ENCODE measurements at places on chromosomes 16 and 17. TPM values are rescaled to one million over a fixed set of nuclear protein-coding genes. Genes with fewer than 3 reads are reported as not detected.

DNA sequence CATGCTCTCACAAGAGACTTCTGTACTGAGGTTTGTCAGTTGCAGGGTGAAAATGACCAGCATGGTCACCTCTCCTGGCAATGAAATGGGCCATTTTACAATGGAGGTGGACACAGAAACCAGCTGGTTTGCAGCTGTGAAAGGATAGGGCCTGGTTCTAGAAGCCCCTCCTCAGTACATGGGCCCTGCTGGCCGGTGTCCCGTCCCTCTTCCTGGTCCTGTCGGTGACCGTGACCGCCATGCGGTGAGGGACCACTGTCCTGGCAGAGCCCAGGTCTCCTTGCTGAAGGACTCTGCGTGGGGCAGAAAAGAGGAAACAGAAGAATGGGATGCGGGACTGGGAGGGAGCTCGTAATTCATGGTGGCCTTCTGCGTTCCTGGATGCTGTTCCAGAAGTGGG lies 76.0 kb upstream of the ZNF423 start:
- no peak for DNase-seq

DNA sequence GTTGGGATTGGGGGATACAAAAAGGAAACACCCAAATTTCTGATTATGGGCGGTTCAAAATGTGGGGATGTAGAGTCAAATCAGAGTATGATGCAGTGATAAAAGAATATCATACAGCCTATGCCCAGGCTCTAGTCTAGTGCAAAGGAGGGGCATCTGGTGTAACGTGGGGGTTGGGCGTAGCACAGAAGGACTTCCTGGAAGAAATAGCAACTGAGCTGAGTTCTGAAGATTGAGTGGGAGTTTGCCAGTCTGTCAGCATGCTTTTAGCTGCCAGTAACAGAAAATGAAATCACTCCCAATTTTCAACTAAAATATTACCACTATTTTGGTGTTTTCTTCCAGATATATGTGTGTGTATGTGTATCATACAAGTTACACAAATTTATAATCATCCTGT lies 196.9 kb downstream of the SPECC1 start:
- no peak for DNase-seq

DNA sequence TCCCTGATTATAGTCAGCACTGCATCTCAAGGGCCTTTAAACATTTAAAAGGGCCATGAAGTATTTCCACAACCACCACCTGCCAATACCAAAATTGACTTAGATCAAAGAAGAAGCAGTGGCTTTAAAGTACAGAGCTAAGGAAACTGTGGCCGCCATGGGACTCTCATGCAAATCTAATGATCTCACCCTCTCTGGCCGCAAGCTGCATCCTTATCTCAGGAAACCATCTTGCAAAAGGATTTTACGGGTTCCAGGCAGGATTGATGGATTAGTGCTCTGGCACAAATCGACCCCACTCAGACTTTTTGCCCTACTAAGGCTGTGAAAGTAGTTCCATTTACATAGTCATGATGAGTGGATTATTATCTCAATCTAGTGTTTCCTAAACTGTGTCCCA lies 22.6 kb downstream of the CDRT4 start:
- no peak for DNase-seq

- DNase-seq: peak; percentile 36
Measured at GRCh38 chr17:31373150-31374093, 18.1 kb upstream of the RAB11FIP4 start.

DNA sequence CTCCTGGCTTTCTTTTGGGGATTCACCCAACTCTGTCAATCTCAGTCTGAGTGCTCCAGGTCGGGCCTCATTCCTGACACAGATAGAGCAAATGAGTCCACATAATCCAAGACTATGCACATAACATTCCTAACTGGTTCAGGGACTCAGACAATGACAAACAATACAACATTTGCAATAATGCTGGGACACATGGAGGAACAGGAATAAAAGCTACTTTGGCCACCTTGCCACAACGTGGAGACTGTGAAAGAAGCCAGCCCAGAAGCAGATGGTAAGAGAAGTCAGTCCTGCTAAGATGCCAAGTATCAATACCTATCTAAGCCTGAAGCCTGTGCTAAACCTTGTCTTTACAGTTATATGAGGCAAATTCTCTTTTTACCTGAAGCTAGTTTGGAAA lies 39.0 kb downstream of the GLG1 start:
- no peak for DNase-seq

DNA sequence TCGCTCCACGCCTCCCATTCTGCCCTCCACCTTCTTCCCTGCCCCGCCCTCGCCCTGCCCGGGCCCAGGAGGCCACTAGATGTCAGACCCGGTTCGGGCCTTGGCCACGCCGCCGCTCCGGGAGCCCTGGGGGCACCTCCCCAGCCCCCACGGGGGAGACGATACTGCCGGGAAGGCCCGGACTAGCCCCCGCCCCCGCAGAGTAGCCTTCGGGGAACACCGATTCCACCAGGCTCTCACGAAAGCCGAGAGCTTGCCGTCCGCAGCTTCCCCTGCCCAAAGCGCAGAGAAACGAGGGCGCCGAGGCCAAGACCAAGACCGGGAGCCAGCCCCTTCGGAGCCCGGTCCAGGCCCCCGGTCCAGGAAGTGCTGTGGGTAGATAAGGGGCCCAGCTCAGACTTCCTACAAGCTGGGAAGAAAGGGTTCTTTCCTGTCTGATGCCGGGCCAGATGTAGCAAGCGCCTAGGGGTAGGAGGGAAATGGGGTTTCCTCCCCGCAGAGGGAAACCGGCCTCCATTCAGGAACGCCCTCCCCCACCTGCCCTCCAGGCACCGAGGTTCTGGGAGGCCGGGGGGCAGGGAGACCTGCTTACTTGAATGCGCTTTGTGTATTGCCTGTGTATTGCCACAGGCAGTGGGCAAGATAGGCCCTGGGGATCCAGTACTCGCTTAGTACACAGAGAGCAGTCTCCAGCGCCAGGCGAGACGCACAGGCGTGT lies 806 bp upstream of the CYB561 start:
- DNase-seq: peak; percentile 40

DNA sequence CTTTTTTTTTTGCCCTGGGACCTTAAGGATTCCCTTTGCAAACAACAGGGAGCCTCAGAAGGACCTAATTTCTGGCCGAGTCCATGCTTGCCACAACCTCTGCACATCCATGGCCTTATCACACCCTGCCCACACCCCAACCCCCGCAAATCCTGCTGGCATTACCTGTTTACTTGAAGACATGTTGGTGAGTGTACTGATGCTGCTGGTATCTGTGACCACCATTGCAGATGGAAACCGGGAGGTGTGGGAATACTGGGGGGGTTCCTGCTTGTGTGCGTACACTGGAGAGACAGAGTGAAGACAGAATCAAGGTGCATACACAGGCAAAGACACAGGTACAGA lies 46.0 kb downstream of the HNF1B start:
- no peak for DNase-seq

DNA sequence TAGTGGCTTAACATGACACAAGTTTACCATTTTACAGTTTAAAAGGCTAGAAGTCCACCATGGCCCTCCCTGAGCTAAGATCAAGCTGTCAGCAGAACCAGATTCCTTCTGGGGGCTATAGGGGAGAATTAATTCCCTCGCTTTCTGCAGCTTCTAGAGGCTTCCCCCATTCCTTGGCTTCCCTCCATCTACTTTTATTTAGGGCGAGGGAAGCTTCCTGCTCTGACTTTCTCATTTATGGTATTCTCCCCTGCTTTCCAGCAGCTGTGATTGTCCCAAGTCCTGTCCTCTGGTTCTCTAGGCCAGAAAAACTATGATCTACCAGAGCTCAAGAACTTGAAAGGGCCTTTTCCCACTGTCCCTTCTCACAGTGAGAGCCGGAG lies 4.3 kb downstream of the CETP start:
- no peak for DNase-seq

DNA sequence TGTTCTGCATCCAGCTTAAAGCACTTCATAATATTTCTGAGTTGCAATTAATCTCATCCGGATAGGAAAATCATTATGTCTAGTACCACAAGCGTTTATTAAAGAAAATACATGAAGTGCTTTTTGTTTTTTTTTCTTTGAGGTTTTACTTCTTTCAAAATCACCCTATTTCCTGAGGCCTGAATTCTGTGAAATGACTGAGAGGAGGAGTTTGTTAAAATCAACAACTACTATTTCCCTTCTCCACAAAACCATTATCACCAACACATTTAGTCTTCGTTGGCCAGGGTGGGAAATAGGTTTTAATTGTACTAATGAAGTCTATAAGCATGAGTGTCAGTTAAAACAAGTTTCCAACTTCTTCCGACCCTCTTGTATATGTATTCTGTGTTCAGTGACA lies 50.7 kb upstream of the ADCY7 start:
- DNase-seq: no peak

DNA sequence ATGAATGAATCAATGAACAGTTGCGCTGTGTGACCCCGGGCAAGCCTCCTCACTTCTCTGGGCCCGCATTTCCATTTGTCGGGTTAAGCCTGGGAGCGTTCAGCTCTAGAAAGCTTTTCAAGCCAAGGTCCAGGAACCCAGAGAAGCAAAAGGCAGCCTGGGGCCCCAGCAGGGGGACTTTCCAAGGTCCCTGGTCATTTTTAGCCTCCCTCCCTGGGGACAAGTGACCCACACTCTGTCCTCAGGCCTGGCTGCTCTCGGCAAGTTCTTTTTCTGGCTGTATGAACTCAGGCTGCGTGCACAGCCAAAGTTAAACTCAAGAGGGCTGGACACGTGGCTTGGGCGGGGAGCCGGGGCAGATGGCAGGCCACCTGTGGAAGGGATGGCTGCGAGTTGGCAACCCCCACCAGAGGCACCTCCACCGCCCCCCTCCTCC lies 41.4 kb upstream of the CIBAR2 start:
- no peak for DNase-seq

GRCh38 chr17:81631482-81631881 lies 5.4 kb downstream of the NPLOC4 start:
- no peak for DNase-seq

TMEM204 gene
- 27.1 TPM for total RNA-seq

OR3A2 gene
- total RNA-seq: 6.7 TPM

OR1F1 gene
- not detected for total RNA-seq

CCL2 gene
- total RNA-seq: 5.5 TPM

ARHGDIG gene
- not detected for total RNA-seq

PHLPP2 gene
- 14.3 TPM for total RNA-seq
